ENCODE measurements at places on chromosomes 1 and 21. TPM values are rescaled to one million over a fixed set of nuclear protein-coding genes. Genes with fewer than 3 reads are reported as not detected.

DNA sequence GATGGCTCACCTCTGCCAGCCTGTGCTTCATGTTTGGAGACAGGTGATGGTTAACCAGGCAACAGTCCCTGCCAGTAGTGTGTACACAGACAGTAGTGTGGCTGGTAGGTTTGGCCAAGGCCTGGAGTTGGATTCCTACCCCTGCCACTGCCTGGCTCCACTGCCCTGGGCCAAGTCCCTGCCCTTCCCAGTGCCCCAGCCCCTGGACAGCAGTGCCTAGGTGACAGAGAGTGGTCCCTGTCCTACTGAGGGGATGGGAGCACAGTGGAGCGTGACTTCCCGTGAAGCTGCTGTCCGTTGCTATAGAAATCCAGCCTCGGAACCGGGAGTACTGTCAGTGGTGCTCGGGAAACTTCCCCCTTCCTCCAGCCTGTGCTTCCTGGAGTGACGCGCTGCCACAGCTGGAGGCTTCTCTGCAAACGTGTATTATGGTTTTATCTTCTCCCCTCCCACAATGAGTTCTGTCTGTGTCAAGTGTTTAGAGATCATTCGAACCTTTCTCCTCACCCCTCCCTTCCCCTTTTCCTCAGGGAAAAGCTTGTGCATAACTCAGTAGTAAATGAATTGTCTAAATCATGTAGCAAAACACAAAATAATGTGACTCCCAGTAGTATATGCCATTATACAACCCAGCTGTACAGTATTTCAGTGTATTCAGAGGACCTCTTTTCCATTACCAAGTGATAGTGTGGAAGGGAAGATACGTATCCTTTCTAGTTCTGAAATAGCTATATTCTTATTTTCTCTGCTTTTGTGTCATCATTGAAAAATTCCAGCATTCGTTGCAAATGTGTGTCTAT, 73.4 kb downstream of the GALNT2 start:
- peak; percentile 81 for DNase-seq

DNA sequence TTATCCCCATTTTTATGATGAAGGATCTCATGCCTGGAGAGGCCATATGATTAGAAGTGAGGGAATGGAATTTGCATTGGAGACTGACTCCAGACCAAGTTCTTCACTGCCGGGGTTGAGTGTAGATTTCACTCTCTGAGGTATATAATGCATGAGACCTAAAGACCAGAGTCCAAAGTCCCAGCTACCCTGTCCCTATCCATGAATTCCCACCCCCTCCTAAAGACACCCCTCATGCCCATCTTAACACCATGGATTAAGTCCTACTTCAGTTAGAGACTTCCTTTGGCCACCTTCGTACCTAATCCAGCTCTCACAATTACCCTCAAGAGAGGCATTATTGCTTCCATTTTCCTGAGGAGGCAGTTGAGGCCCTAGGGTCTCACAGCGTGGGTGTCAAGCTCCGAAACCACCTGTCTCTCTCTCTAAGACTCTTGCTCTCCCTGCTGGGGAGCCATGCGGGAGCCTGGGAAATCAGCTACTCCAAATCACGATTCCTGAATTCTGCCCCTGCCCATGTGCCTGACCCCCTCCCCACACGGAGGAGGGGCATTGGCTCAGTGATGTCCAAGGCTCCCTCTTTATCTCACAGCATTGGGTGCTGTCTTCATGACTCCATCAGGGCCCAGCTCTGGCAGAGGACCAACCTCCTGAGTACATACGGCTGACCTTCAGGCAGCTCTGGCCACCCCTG, 11.7 kb upstream of the FOXO6 start:
- no peak for DNase-seq

DNA sequence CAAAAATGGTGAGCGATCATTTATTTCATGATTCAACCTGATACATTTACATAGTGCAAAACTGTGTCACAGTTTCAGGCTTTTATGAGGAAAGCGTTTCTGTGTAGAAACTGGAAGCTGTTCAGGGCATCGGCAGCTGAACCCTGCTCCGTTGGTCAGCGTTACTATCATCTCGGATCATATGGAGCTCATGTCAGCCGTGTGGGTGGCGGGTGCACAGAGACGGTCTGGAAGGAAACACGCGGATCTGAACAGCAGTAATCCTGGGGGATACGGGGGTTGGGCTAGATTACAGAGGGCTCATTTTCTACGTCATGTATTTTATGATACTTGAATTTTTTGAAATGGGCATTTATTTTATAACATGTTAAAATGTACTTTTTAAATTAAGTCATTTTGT, 15.1 kb downstream of the C1orf174 start:
- no peak for DNase-seq

GRCh38 chr21:33063907-33064622, 5.9 kb upstream of the OLIG1 start:
- DNase-seq = no peak

DNA sequence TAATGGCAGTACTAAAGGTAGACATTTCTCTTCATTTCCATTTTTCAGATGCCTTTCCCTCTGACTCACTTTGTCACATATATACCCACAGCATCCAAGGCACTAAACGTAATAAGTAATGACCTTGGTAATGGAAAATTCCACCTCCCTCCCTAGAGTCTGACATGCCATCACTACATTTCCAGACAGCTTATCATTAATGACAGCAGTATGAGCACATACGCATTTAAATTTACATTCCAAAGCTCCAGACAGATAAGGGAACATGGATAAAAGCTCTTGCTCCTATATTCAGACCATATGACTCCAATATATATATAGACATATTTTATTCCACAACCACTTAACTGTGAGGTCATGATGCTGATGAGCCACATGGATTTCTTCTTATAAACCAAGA, 191.7 kb upstream of the GORAB start:
- peak; percentile 2 for DNase-seq

GRCh38 chr1:40438391-40439015, 11.8 kb upstream of the ZFP69B start:
- DNase-seq = peak; percentile 30

- DNase-seq = no peak
These were observed 2.2 kb downstream of the PPP2R5A start for GRCh38 chr1:212287261-212287895.

DNA sequence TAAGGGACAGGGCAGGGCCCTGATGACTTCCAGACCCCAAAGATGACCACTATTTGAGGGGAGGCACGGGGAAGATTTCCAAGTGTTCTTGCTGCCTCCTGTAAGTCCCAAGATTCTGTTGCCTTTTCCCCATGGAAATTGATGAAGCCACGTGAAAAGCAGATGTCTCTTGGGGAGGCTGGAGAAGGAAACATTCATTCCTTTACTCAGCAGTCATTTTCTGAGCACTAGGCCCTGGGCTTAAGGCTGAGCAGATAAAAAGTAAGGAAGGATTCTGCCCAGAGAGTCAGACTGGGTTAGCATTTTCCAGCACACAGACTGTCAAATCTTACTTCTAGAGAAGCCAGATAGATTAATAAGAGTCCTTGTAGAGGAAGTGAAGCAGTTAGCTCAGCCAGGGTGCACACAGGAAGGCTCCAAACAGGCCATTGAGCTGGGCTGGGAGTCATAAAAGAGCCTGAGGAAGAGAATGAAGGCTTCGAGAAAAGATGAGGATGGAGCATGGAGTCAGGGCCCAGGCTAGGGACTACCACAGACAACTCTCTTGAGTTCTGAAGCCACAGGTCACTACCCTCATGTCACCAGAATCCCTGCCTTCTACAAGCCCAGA, 10.1 kb downstream of the EXTL1 start:
- DNase-seq = peak; percentile 74

GRCh38 chr1:36391271-36391670, 5.5 kb upstream of the STK40 start:
- DNase-seq = no peak

DNA sequence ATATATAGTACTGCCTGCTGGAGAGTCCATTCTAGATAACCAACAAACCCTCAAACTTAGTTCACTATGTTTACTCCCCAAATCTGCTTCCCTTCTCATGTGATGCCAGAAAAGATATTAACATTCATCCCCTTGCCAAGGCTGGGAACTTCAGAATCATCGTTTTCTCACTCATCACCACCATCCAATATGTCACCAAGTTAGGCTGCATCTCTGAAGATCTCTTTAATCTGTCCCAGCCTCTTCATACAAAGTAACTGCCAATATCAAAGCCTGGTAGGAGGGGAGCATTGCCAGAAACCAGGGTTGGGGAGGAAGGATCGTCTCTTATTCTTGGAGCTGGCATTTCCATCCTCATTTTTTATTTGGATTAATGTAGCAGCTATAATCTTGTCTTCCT, 71.6 kb downstream of the XCL2 start:
- DNase-seq = no peak

DNA sequence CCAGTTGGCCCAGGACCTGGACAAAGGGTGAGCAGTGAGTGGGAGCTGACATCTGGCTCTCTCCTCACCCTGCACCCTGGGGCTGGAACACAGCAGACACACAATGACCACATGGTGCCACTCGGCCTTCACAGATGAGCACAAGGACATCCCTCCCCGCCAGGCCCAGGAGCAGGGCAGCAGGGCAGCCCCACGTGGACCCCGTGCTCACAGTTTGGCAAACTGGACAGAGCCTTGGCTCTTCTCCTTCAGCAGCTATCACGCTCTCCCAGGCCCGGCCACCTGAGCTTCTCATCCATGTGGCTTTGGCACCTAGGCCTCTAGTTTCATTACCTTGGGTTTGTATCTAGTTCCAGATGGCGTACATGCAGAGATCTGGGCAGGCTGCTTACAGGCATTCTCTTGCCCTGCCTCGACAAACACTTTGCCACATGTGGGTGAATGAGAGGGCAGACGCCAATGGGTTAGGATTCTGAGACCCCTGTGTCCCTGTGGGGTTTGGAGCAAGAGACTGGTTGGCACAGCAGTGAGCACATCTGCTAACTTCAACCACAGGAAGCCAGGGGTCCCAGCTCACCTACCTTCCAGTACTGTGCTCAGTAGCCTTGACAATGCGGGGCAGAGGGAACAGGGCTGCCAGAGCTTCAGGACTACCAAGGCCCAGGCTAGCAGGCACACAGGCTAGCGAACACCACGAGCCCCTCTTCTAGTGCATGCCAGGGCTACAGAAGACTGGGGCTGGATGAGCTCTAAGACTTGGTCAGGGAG, 3.4 kb upstream of the PTPRF start:
- DNase-seq = no peak

GRCh38 chr1:157233131-157233530, 94.9 kb upstream of the ETV3 start:
- DNase-seq = no peak

DNA sequence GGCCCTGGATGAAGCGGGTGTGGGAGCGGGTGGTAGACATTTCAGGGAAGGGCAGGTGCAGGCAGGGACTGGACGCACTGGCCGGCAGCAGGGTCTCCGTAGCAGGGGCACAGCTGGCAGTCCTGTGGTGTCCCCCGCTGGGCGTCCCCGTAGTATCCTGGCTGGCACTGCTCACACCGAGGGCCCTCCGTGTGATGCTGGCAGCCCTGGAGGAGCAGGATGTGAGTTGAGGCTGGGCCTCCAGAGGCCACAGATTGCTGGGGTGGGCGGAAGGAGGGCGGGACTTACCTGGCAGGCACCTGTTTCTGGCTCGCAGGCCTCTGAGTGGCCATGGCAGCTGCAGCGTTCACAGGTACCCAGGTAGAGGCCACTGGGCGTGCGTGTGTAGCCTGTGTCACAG, 62.3 kb downstream of the LDLRAD2 start:
- no peak for DNase-seq

GRCh38 chr1:190479050-190479397, 1.4 kb upstream of the BRINP3 start:
- DNase-seq = no peak

DNA sequence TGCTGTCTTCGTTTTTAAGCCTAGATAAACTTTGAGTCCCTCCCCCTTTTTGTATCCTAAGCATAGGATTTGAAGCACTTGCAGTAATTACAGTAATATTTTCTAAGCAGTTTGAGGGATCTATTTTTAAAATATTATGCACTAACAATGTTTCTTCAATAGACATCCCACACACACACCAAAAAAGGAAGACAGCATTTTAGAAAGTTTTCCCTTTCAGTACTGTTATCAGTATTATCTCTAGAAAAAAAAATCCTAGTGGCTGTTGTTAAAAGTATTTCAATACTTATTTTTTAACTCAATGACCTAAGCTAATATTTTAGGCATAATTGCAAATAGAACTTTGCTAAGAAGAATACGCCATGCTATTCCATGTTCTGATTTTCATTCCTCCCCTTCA, 15.1 kb downstream of the MCOLN3 start:
- no peak for DNase-seq

DNA sequence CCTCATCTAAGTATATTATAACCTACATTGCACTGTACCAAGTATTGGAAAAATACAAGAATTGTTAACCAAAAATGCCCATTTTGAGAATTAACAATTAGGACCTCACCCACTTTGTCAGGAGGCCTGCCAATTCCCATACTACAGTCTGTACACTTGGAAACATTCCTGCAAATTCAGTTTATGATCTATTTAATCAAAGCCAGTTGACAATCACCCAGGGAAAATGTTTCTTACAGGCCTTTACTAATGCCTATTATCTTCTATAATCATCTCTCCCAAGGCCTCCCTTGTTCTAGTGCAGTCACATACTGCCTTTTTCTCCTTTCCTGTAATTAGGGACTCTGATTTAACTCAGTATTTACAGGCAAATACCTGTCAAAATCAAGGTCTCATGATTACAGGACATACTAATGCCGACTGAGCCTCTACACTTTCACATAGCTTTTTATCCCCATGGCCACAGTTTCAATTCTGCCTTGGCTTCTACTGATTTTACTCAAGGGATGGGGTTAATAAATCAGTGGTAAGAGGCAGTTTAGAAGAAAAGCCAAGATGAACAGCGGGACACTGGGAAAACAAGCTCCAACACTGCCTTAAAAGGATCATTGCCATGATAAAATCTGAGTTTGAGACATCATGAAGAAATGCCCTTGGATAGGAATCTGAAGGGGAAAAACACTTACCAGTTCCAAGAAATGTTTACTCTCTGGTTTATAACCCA, 338.7 kb downstream of the VAV3 start:
- peak; percentile 63 for DNase-seq

GRCh38 chr1:5514527-5515183, 477.6 kb downstream of the NPHP4 start:
- peak; percentile 17 for DNase-seq

DNA sequence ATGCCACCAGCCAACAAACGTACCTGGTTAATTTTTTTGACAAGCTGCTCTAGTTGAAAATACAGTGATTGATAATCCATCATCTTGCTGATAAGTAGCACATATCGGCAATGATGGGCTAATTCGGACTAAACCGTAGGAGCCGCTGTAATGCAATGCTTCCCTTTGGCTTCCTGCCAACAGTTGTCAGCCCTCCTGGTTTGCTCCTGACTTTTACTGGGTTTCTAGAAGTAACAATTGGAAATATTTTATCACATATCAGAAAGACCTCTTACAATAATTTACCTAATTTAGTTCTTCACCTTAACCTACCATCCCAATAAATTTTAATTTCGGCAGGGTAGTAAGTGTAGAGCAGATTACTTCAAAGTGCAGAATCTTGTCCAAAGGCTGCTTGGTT, 148.5 kb downstream of the DHRS3 start:
- DNase-seq = no peak

HIPK1 gene
- total RNA-seq = 32.4 TPM

SRGAP2B gene
- 23.8 TPM for total RNA-seq

AGBL4 gene
- not detected for total RNA-seq

ZNF683 gene
- not detected for total RNA-seq

S100A7 gene
- not detected for total RNA-seq

SGIP1 gene
- total RNA-seq = 98.9 TPM

TMEM200B gene
- total RNA-seq = 14.8 TPM

RUNX3 gene
- total RNA-seq = not detected

UQCRHL gene
- 1.9 TPM for total RNA-seq
